Activated T-cell treated with anti-CD3 and anti-CD28 coated beads, Interleukin-2, amount 50 U/mL, for 24 hours (primary cell): ENCODE measurements at places on chromosomes 1 and 21.

DNA sequence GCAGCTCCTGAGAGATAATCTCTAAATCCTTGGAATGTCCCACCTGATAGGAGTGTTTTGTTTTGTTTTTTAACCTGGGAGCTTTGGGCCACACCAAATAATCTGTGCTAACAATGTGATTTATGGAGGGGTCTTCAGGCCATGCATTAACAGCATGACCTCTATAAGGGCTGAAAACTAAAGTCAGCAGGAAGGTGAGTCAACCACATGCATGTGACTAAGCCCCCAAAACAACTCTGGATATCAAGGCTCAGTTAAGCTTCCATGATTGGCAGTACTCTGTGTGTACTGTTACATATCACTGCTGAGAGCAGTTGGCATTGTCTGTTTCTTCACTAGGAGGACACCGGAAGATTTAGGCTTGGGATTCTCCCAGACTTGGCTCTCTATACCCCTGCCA lies 10.7 kb downstream of the AUNIP start:
- no peak for DNase-seq

DNA sequence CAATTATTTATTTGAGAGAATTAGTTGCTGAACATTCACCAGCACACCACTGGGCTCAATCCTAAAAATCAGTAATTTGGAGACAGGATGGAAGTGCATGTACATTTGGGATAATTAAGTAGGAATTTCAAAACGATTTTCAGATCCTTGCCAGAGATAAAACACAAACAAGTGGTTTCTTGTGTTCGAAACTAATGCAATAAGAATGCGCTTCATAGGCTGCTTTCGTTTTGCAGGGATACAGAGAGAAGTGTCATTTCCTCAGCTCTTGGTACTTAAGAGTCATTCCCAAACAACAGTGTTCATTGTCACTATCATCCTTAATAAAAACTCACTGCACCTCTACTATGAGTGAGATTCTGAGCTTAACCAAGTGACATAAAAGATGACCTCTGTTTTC lies 20.6 kb upstream of the USP24 start:
- DNase-seq: no peak

DNA sequence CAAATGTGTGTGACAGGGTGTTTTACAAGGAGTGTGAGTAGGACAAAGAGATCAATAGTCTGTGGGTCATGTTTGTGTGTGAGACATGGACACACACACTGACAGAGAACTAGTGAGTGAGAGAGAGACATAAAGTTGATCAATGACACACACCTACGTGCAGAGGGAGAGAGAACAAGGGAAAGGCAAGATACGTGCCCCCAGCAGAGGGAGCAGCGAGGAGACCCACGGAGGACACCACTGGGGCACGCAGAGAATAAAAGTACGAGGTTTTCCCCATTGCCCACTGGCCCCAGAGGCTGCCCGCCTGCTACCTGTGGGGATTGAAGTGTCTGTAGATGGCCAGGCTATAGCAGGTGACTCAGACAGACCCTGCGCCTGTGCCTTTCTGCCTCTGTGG lies 130.2 kb upstream of the CSF3R start:
- no peak for DNase-seq

DNA sequence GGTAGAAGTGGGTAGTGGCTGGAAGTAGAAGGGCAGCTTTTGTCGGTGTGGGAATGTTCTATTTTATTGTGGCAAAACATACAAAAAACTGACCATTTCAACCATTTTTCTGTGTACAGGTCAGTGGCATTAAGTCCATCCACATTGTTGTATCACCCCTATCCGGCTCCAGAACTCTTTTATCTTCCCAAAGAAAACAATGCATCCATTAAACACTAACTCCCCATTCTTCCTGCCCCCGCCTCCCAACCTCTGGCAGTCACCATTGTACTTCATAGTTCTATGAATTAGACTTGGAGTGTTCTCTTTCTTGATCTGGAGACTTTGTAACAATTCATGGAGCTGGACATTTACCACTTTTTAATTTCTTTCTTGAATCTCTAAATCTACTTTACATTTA lies 55.7 kb downstream of the DEGS1 start:
- DNase-seq: no peak

GRCh38 chr1:94864821-94865220 lies 44.7 kb downstream of the SLC44A3 start:
- no peak for DNase-seq

- no peak for DNase-seq
Observed at GRCh38 chr1:110956586-110956985, 7.1 kb downstream of the LRIF1 start.

DNA sequence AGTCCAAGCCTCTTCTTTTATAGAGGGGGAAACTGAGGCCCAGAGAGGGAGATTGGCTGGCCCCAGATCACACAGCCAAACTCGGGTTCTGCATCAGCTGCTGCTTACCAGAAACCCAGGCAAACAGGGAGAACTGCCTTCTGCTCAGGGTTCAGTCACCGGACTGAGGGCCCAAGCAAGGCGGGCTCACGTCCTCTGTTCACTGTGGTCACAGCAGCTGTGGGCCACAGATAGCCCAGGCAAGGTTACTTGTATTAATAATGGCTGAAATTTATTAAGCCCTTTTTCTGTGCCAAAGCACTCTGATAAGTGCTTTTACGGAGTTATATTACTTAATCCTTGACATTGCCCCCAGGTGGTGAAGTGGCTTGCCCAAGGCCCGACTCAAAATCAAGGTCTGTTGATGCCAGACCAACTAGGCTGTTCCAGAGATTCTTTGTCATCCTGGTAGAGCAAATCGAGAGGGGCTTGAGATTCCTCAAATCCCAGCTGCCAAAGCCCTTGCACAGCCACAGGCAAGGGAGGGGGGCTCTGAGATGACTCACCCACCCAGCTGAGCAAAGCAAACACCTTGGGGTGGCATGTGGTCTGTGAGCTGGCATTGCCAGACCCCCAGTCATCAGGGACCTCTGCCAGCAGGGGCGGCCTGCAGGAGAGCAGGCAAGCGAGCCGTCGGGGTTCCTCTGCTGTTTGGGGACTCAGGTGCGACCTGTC lies 36.5 kb downstream of the EPHB2 start:
- DNase-seq: no peak

- peak; percentile 42 for DNase-seq
Observed at GRCh38 chr1:35505911-35506798, 51.0 kb downstream of the KIAA0319L start.

- no peak for DNase-seq
Observed at GRCh38 chr1:27092888-27093287, 62.0 kb downstream of the SLC9A1 start.

DNA sequence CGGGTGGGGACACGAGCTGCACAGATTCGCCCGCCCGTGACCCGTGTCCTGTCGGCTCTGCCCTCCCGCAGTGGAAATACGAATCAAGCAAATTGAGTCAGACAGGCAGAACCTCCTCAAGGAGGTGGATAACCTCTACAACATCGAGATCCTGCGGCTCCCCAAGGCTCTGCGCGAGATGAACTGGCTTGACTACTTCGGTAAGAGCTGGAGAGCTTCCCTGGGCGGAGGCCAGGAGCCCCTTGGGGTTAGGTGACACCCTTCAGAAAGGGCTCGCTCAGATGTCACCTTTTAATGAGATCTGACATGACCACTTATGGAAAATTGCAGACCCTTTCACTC lies 489 bp downstream of the CDCA8 start:
- DNase-seq: no peak

- no peak for DNase-seq
Observed at GRCh38 chr1:163147019-163147418, 55.7 kb downstream of the RGS5 start.

DNA sequence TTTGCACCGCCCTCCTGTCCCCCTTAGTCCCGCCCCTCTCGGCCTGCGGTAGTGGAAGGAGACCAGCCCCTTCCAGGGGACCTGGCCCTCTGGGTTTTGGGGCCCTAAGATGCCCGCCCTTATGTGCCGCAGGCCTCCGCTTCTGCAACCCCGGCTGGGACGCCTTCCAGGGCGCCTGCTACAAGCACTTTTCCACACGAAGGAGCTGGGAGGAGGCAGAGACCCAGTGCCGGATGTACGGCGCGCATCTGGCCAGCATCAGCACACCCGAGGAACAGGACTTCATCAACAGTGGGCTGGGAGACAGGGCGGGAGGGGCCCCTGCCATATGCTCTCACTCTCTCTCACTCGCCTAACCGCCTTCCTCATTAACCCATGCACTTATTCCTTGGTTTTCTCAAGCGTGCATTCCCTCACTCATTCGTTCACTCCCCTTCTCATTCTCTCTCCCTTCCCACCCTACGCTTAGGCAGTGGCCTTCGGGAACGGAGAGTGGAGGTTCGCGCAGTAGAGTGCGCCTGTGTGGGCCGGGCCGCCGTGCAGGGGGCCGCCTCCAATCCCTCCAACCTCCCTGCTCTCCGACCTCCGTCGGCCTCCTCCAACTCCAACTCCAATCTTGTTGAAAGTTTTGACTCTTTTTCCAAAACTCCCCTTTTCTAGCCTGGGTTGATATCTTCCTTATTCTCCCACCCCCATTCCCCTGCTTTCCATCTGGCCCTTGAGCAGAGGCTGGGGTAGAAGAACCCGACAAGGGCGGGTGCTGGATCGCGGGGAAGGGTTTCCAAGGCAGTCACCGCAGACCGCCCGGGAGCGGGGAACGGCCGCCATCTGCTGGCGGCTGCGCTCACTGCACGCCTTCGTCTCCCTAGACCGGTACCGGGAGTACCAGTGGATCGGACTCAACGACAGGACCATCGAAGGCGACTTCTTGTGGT lies 15.2 kb downstream of the BCAN start:
- peak; percentile 86 for DNase-seq

DNA sequence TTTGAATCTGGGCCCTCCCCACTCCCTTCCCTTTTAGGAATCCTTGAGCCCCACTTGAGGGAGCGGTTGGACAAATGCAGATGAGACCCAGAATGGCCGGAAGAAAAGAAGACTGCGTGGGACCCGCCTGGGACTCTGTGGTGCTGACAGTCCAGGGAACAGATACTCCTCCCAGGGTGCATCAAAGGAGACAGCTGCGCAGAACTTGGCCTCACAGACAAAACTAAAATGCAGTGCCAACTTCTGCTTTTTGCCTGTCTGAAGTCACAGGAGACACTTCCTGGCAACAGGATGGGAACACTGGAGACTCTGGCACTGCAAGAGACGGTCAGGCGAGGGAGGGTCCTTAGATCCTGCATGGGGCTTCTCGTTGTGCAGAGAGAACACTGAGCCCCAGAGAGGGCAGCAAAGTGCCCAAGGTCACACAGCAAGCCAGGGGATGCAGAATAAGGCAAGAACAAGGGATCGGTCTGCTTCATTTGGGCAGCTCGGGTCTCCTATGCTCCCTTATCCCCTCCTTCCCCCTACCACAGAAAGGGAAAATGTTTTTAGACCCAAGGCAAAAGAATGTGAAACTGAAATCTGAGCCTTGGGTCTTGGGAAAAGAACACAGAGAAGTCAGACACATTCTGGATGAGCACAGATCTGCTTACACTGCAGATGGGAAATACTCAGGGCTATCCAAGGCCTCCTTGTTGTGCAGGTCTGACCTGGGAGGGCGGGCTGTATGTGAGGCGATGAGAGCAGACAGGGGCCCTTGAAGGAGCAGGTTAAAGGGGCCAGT lies 182.4 kb downstream of the TRABD2B start:
- DNase-seq: no peak

DNA sequence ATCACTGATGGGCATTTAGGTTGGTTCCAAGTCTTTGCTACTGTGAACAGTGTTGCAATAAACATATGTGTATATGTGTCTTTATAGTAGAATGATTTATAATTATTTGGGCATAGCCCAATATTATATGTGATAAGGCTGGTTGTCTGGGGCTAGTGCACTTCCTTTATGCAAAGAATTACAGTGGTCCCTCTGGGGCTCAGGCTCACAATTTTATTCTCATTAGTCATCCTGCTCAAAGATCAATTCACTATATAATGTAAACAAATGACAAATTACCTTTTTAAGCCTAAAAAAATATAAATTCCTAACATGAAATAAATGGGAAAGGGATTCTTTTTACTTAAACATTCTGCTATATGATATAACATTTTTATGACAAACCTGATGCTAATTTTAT lies 5.0 kb downstream of the PLPPR4 start:
- DNase-seq: no peak

DNA sequence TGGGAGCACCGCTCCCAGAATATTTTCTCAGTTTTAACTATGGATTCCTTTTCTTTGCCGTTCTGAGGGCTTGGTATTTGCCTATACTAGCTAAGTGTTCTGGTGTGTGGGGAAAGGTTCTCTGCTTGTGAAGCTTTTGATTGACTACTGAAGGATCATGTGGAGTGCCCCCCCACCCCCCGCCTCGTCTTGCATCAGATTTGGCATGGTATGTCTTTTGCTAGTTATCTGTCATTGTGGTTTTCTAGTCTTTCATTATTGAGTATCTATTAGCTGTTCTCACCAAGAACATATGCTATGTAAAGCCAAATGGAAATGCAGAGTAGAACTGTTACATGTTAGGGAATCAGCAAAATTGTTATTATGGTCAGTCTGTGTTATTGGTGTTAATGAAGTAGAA lies 58.3 kb downstream of the MACF1 start:
- DNase-seq: no peak

GRCh38 chr1:208234721-208235120 lies 9.5 kb downstream of the PLXNA2 start:
- no peak for DNase-seq

DNA sequence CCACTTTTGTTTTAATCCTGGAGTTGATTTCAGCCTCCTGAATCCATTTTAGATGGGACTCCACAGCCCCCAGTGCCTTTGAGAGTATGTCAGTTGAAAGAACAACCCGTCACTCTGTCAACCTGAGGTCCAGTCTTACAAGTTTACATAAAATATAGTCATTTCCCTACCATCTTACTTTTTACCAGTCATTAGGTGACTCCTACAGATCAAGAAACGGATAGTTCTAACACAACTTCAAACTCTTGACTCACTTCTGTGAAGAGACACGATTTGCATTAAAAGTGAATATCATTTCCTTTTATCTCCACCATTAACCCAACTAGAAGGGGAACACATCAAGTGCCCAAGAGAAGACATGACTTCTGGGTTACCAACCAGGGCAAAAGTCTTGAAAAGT lies 147.1 kb downstream of the NTPCR start:
- no peak for DNase-seq

- DNase-seq: no peak
Observed at GRCh38 chr1:228207851-228208821, at the start of gene OBSCN. Gene OBSCN (plus strand): TSS chr1:228208044. CDS start chr1:228211784, 3,740 bp downstream.

DNA sequence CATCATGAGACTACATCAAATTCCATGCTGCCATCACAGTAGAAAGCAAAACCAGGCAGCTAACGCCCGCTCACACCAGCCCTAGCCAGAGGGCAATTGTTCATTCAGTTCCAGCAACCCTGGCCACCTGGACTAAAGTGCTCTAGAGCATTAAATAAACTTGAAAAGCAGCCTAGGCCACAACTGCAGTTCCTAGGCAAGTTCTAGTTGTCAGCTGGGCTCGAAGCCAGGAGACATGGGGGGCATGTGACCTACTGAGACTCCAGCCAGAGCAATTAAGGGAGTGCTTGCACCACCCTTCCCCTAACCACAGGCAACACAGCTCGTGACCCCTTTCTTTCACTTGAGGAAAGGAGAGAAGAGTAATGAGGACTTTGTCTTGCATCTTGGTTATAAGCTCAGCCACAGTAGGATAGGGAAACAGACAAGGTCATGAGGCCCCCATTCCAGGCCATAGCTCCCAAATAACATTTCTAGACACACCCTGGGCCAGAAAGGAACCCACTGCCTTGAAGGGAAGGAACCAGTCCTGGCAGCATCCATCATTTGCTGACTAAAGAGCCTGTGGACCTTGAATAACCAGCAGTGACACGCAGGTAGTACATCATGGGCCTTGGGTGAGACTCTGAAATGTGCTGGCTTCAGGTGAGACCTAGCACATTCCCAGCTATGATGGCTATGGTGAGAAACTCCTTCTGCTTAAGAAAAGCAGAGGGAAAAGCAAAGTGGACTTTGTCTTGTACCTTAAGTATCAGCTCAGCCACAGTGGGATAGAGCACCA lies 77.0 kb downstream of the ZZZ3 start:
- DNase-seq: no peak
